ENCODE measurements at places on chromosomes 1 and 21. TPM values are rescaled to one million over a fixed set of nuclear protein-coding genes. Genes with fewer than 3 reads are reported as not detected.

Gene PLA2G2D
- total RNA-seq, result not detected

Gene DFFB
- total RNA-seq, result 12.6 TPM

Gene AADACL3
- not detected for total RNA-seq

Gene RNU1-1
- under 0.01 TPM for total RNA-seq

Gene FMO2
- total RNA-seq, result 0.31 TPM

Gene KLHDC7A
- 0.16 TPM for total RNA-seq

Gene SMCP
- not detected for total RNA-seq

Gene FCGR3A
- 4.7 TPM for total RNA-seq

Gene ZBTB37
- total RNA-seq, result 52.7 TPM

Gene MSH4
- 1.6 TPM for total RNA-seq

Gene RGS8
- total RNA-seq, result 7.8 TPM

Gene RBM11
- 16.2 TPM for total RNA-seq

Gene KRTAP21-2
- total RNA-seq, result not detected

Gene ETS2
- total RNA-seq, result 9.8 TPM

Gene FCAMR
- total RNA-seq, result not detected

Gene LPAR3
- total RNA-seq, result 0.78 TPM

Gene FAM167B
- 2.0 TPM for total RNA-seq

Gene GJA4
- total RNA-seq, result 3.4 TPM

Gene SPRR5
- total RNA-seq, result not detected

Gene WDR64
- not detected for total RNA-seq

Gene KLHL12
- total RNA-seq, result 37.0 TPM

Gene FAM177B
- not detected for total RNA-seq

Gene CNKSR1
- total RNA-seq, result 3.1 TPM

Gene GNAT2
- not detected for total RNA-seq

Gene IFNLR1
- total RNA-seq, result 0.16 TPM

Gene LORICRIN
- total RNA-seq, result not detected

Gene USP25
- 126 TPM for total RNA-seq

Gene P3H1
- total RNA-seq, result 10.9 TPM

Gene APCS
- not detected for total RNA-seq

Gene CATSPERE
- total RNA-seq, result 2.0 TPM

Gene TMEM52
- total RNA-seq, result 1.1 TPM

Gene CCDC30
- total RNA-seq, result 15.4 TPM

Gene ARV1
- 17.2 TPM for total RNA-seq

Gene NES
- total RNA-seq, result 24.0 TPM

Gene PADI4
- total RNA-seq, result not detected

Gene MXRA8
- 11.5 TPM for total RNA-seq

Gene CFHR1
- 0.94 TPM for total RNA-seq

Gene ERICH3
- 16.7 TPM for total RNA-seq

Gene MFAP2
- total RNA-seq, result 5.6 TPM

Gene ACADM
- total RNA-seq, result 69.1 TPM

Gene C1orf53
- not detected for total RNA-seq

Gene CHODL
- 1.4 TPM for total RNA-seq

Gene NUP210L
- total RNA-seq, result under 0.01 TPM

Gene SH2D2A
- not detected for total RNA-seq

Gene ZNF683
- total RNA-seq, result not detected

Gene TSPAN1
- total RNA-seq, result 0.31 TPM

Gene SYT6
- 7.3 TPM for total RNA-seq

Gene METTL18
- 10.0 TPM for total RNA-seq

Gene PGM1
- 20.6 TPM for total RNA-seq

Gene PKLR
- total RNA-seq, result not detected

Gene LAPTM5
- 3.9 TPM for total RNA-seq

Gene F3
- total RNA-seq, result 25.6 TPM

Gene SLC6A17
- 13.9 TPM for total RNA-seq

Gene CLIC6
- total RNA-seq, result 0.31 TPM

Gene GPR25
- not detected for total RNA-seq

Gene GPR157
- 0.47 TPM for total RNA-seq

Data from occipital lobe (tissue), 3 donors.